ENCODE measurements at places on chromosomes 16 and 17. TPM values are rescaled to one million over a fixed set of nuclear protein-coding genes. Genes with fewer than 3 reads are reported as not detected.

Gene SP2
- 1.3 TPM for total RNA-seq

Gene FGF11
- total RNA-seq, result not detected

- H3K36me3 ChIP-seq, result no peaks in the 10 kb centered on the region
- no peak for DNase-seq
- no peaks in the 10 kb centered on the region for H3K27me3 ChIP-seq
- H3K27ac ChIP-seq, result no peak overlapping the region
Measured at GRCh38 chr16:89582614-89583196, 7.1 kb downstream of the CPNE7 start.

- DNase-seq, result no peak
- H3K4me1 ChIP-seq, result no peaks in the 10 kb centered on the region
- H3K27me3 ChIP-seq, result no peaks in the 10 kb centered on the region
- H3K36me3 ChIP-seq, result no peaks in the 10 kb centered on the region
- no peak overlapping the region for H3K4me3 ChIP-seq
Measured at GRCh38 chr17:60899115-60899514, 221.5 kb downstream of the BCAS3 start.

- no peak overlapping the region for H3K4me3 ChIP-seq
- H3K4me1 ChIP-seq, result no peaks in the 10 kb centered on the region
- DNase-seq, result no peak
- no peaks in the 10 kb centered on the region for H3K36me3 ChIP-seq
- H3K27me3 ChIP-seq, result no peaks in the 10 kb centered on the region
- no peak overlapping the region for H3K27ac ChIP-seq
Measured at GRCh38 chr16:87809150-87809902, 43.5 kb upstream of the KLHDC4 start.

DNA sequence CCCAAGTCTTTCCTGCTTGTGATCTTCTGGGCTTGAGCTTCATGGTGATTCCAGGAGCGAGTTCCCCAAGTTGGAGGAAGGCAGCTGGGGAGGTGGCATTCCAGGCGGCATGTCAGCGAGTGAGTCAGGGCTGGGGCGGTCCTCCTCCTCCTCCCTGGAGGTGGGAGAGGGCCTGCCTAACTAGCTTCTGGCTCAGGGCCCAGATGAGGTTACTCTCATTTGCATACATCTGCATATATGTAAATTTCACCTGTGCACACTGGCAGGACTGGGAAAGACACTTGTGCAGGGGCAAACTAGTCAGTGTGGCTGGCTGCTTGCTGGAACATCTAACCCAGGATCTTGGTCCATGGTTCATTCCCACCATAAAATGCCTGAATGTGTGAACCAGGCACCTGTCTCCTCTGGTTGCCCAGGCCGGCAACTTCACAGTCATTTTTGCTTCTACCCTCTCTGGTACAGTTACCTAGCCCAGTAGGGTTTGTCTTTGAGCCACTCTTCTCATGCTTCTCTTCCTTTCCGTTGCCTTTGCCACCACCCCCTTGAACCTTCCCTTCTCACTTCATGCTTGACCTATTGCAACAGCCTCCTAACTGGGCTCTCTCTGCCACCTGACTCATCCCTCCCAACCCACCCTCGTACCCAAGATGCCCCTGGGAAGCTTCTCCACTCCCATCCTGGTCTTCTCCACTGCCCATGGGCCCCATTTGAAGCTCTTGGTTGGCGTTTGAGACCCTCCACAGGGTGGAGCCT is 9.6 kb upstream of the DLX4 start:
- no peak overlapping the region for H3K27ac ChIP-seq
- no peak overlapping the region for H3K4me3 ChIP-seq
- peaks cover 5% of the 10 kb centered on the region for H3K4me1 ChIP-seq
- no peak for DNase-seq

DNA sequence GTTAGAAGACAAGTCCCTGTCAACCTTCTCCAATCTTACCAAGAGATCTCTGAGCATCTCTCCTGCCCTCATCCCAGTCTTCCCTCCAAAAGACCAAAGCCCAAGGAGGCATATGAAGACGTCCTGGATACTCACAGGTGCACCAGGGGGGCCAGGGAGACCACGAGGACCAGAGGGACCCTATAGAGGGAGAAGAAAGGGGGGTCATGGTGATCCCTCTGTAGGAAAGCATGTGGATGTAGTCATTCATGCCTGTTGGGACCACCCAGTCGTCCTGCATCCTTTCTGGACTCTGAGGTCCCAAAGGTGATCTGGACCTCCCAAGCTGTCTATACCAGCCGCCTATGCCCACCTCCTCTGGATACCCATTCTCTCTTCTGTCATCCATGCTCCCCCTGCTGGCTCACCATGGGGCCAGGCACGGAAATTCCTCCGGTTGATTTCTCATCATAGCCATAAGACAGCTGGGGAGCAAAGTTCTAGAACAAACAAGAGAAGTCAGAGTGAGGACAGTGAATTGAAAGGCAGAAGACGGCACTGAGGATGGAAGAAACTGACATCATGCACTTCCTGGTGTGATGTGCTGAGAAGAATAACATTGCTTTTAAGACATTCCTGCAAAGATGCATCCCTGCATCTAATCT is 3.3 kb downstream of the COL1A1 start:
- H3K27ac ChIP-seq, result peak overlapping the region; percentile 96
- H3K36me3 ChIP-seq, result no peaks in the 10 kb centered on the region
- no peak overlapping the region for H3K4me3 ChIP-seq
- H3K4me1 ChIP-seq, result peaks cover 35% of the 10 kb centered on the region
- H3K27me3 ChIP-seq, result no peaks in the 10 kb centered on the region
- peak; percentile 57 for DNase-seq

DNA sequence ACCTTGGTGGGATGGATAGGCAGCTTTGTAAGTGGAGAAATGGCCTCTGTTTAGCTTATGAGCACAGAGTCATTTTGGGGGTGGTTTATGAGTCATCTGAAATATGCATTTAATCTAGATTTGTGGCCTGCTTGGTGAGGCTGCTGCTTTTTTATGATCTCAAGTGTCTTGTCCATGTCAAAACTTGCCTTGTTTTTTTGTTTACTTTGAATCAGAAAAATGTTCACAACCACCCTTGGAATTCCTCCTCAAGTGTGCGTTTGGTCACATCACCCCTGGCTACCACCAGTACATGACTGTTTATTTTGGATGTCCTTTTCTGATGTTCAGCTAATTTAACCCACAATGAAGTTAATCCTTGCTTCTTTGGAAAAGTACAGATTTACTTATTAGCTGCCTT is 64.6 kb downstream of the FTO start:
- H3K27me3 ChIP-seq, result no peaks in the 10 kb centered on the region
- H3K27ac ChIP-seq, result no peak overlapping the region
- DNase-seq, result no peak
- H3K4me3 ChIP-seq, result no peak overlapping the region
- peaks cover 4% of the 10 kb centered on the region for H3K4me1 ChIP-seq

GRCh38 chr16:10526962-10527361 is 53.4 kb downstream of the EMP2 start:
- H3K27ac ChIP-seq, result no peak overlapping the region
- no peak overlapping the region for H3K4me3 ChIP-seq
- no peaks in the 10 kb centered on the region for H3K27me3 ChIP-seq
- no peaks in the 10 kb centered on the region for H3K36me3 ChIP-seq
- no peak for DNase-seq
- no peaks in the 10 kb centered on the region for H3K4me1 ChIP-seq

Data from uterus (tissue), 4 donors.